ENCODE measurements at places on chromosomes 6 and 20. TPM values are rescaled to one million over a fixed set of nuclear protein-coding genes. Genes with fewer than 3 reads are reported as not detected.
A peak's percentile ranks its signal among the peaks of the same experiment; 100 is the strongest.

GRCh38 chr6:156720691-156721685, 56.2 kb upstream of the ARID1B start:
- DNase-seq = no peak

CCN2 gene
- polyA plus RNA-seq = not detected

- DNase-seq = peak; percentile 87
Measured at GRCh38 chr20:20207872-20208271, 155.5 kb downstream of the CFAP61 start.

SNAI1 gene
- polyA plus RNA-seq = 0.68 TPM

DNA sequence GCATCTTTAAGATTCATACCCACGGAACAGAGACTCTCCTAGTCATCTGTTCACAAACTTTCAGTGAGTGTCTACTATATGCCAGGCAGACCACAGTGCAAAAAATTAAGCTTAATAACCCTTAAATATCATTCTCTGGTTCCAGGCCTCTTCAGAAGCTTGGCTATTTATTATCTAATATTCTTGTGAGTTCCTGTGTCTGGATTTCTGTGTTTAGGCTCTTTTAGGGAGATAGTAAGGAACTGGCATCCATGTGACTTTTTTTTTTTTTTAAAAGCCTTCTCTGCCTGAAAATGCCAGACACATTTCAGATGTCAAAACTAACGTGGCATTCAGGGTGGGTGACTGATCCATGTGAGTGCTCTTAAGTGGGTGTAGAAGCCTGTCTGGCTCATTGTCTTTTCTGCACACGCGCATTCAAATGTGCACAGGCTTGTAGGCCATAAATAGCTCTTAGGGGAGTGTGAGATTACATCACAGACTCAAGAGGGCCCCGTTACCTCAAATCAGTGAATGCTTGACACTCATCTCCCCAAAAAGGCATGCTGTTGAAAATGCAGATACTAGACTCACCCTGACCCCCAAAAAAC, 141.9 kb downstream of the GMPR start:
- no peak for DNase-seq

DNA sequence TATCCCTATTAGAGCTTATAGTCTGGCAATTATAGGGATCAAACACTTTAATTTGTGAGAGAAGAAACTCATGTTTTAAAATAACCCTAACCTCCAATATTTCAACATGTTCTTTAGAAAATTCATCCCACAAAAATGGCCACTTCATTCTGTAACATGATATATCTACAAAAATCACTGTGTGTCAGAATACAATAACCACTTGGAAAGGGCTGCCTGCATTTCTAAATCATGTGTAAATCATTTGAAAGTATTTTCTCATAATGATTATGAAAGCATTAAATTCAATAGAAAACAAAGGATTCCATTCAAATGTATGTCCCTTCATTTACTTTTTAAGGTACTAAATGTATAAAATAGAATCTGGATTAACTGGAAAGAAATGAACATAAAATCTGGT, 101.4 kb upstream of the NHSL1 start:
- DNase-seq = no peak

- DNase-seq = no peak
Measured at GRCh38 chr6:137170266-137171052, 3.0 kb downstream of the IL22RA2 start.

DNA sequence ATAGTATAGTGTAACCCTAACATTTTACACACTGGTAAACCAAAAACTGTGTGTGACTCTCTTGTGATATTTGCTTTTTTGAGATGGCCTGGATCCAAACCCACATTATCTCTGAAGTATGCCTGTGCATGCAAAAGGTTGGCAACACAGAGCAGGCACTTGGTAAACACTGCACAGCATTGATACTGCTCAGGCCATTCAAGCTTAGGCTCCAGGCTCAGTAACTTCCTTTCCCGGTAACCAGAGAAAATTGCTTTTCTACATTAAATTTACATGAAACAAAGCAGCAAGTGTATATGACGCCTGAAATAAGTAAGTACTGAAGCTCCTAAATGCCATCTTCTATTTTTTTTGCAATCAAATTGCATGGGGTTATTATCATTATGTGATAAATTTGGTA, 205.7 kb downstream of the EPM2A start:
- DNase-seq = no peak

DNA sequence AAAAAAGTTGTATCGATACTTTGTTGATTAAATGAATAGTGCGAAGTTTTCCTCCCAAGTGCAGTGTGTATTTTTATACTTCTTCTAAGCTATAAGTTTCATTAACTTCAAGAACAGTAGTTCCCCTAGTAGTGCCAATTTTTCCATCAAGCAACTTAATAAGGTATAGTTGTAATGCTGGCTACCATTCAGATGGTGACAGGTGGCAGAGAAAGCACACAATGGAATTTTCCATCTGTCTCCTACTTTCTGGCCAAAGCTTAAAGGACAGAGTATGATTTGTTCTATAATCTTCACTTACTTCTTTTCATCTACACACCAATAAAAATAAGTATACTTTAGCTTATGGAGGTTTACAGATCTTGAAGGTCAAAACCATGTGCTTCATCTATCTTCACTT, 431.1 kb downstream of the NKAIN2 start:
- no peak for DNase-seq

PPIL6 gene
- 0.15 TPM for polyA plus RNA-seq

FRK gene
- polyA plus RNA-seq = not detected

DNA sequence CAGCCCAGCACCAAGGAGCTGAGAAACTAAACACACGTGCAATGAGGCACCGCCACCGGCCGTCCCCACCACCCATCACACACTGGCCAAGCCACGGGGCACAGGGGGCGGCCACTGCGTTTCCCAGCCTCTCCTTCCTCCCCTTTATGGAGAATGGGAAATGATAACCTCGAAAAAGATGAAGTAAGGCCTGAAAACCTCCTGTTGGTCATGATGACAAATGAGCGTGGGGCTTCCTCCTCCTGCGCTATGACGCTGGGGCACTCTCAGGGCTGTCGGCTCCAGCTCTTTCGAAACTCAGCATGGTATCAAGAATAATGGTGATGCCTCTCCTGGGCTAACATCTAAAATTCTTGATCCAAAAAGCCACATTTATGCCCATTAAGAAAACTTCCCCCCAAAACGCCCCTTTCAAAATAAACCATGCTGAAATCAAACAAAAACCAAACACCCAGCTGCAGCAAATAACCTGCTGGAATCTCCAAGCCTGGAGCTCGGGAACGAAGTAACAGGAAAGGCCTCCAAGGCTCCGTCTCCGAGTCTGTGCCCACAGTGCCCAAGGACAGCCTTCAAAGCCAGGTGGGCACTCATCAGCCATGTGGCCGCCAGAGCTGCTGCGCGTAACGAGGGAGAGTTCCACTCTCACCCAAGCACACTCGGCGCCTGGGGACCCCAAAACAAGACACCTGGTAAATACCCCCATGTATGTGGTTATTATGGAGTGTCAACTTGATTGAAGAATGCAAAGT, 50.0 kb downstream of the TAF4 start:
- DNase-seq = no peak

- no peak for DNase-seq
Measured at GRCh38 chr6:89198235-89198634, 18.9 kb downstream of the GABRR1 start.

- DNase-seq = no peak
Measured at GRCh38 chr6:56833873-56834272, 121.0 kb upstream of the BEND6 start.

- no peak for DNase-seq
Measured at GRCh38 chr6:139447656-139447975, 73.2 kb upstream of the CITED2 start.

HCK gene
- 7.3 TPM for polyA plus RNA-seq

- DNase-seq = no peak
Measured at GRCh38 chr20:6265204-6265904, 142.5 kb upstream of the FERMT1 start.

GRCh38 chr20:58870293-58871014, 17.9 kb downstream of the GNAS start:
- peak; percentile 47 for DNase-seq

DNA sequence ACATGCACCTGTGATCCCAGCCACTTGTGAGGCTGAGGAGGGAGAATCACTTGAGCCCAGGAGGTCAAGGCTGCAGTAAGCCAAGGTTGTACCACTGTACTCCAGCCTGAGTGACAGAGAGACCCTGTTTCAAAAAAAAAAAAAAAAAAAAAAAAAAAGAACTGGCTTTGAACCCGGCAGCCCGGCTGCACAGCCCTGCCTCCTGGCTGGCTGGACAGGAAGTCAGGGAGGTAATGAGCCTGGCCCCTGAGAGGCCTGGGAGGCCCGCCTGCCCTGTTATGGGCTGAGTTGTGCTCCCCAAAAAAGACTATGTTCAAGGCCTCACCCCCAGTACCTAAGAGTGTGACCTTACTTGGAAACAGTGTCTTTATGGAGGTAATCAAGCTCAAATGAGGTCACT, 65.6 kb downstream of the ABHD12 start:
- DNase-seq = no peak

RUNX2 gene
- 11.8 TPM for polyA plus RNA-seq

CNR1 gene
- polyA plus RNA-seq = not detected

LHFPL5 gene
- polyA plus RNA-seq = not detected

SLC52A3 gene
- not detected for polyA plus RNA-seq
